Effector memory CD8-positive, alpha-beta T cell (primary cell): ENCODE measurements at places on chromosomes 16 and 17.

- no peak for DNase-seq
These were observed 39.4 kb upstream of the CHMP6 start for GRCh38 chr17:80952291-80952690.

DNA sequence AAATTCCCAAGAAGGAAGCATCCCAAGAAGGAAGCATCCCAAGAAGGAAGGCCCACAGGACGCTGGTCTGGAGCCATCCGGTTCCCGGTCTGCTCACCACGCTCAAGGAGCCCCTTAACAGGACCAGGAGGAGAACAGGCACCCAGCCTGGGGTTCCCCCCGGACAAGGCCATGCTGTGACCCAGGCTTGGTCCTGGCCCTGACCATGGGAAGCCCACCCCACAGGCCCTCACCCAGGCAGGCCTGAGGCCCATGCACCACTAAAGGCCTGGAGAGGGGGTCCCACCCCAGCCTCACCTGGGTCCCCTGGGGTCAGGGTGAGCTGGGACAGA, 340 bp upstream of the ENPP7 start:
- DNase-seq = no peak

- DNase-seq = no peak
These were observed 143.0 kb downstream of the SNX29 start for GRCh38 chr16:12119562-12119961.

GRCh38 chr17:77299256-77300015, 158.7 kb downstream of the SEC14L1 start:
- no peak for DNase-seq

DNA sequence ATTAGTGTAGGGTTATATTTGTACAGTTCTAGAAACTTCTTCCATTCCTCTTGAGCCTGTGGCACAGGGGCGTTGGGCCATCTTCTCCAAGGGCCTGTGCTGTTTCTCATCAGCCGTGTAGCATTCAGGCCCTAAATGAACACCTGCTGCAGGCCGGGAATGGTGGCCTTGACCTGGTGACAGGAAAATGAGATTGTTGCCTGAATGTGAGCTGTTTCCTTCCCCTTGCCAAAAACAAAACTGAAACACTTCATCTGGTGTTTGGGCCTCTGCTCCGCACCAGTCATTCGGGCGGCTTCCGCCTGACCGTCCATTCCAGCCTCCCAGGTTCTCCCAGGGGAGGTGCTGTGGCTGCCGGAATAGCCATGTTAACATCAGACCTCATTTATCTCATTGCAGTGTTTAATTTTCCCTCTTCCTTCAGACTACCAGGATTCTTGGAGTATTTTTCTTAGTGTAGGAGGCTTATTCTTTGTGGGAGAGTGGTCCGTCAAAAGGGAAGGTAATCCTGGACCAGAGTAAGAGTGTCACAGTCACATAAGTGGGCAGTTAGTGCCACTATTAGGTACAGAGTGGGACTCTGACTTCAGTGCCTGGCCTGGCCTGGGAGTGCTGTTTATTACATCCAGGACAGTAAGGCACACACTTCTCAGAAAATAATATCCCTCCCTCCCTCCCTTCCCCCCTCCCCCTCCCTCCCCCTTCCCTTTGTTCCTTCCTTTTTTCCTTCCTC, 61.9 kb downstream of the WWP2 start:
- no peak for DNase-seq

DNA sequence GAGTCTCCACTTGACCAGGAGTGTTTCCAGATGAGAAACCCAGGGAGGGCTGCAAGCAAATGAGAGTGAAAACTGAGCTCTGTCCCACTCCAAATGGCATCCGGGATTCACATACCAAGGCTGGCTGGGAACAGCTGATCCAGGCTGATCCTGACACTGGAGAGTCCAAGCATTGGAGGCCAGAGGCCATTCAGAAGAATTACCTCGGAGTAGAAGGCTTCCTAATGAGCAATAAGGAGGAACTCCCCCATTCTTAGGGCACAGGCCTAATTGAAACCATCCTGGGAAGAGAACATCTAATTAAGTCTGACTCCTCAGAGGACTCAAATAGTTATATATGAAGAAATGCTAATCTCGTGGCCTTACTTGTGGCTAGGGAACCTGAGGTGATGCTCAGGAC, 142.8 kb downstream of the PRKCA start:
- no peak for DNase-seq
